ENCODE measurements at places on chromosomes 2 and 18. TPM values are rescaled to one million over a fixed set of nuclear protein-coding genes. Genes with fewer than 3 reads are reported as not detected.

The HS1BP3 gene
- polyA plus RNA-seq, result 25.0 TPM

The EML6 gene
- 7.6 TPM for polyA plus RNA-seq

The NPPC gene
- polyA plus RNA-seq, result 0.78 TPM

The APCDD1 gene
- polyA plus RNA-seq, result 11.2 TPM

The ANKRD53 gene
- 52.2 TPM for polyA plus RNA-seq

The LHCGR gene
- polyA plus RNA-seq, result 2.1 TPM

The RAB17 gene
- polyA plus RNA-seq, result 6.3 TPM
